ENCODE measurements at places on chromosomes 13 and 19.

GRCh38 chr13:75902166-75903104 is 266.3 kb downstream of the LMO7 start:
- DNase-seq = no peak

GRCh38 chr19:15316498-15316897 is 15.8 kb downstream of the BRD4 start:
- no peak for DNase-seq

DNA sequence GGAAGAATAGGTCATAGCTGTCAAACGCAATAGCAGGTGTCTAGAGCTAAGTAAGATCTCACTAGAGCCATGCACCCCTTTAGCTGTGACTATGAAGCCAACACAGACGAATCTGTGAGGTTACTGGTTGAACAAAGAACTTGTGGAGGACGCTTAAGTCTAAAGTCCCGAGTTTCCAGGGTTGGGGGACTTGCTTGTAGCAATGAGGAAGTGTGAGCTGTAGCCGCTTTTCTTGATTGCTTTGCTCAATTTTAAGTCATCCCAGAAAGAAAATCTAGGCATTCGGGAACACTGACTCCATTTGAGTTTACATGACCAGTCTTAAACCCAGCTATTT is 1.6 kb downstream of the GPC5 start:
- no peak for DNase-seq

- DNase-seq = peak; percentile 80
Observed at GRCh38 chr19:49930483-49931011, 1.2 kb upstream of the NUP62 start.

DNA sequence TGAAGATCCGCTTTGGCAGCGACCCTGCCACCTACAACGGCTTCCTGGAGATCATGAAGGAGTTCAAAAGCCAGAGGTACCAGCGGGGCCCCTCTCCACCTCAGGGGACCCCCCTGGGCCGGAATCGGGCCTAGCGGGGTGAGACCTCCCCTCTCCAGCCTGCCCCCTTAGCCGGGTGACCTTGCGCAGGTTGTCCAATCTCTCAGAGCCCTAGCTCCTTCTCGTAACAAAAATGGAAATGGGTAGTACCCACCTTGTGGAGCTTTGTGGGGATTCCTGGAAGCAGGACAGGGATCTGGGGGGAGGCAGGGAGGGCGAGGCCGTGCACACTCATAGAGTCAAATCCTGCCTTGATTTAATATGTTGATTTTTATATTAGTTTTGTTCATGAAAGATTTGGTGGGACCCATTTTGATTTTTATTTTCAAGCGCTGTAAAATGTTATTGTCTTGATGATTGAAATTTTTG is 658 bp downstream of the SIN3B start:
- DNase-seq = no peak
